ENCODE measurements at places on chromosomes 11 and 22. TPM values are rescaled to one million over a fixed set of nuclear protein-coding genes. Genes with fewer than 3 reads are reported as not detected.

Gene RBMXL2
- not detected for total RNA-seq

Gene C22orf42
- total RNA-seq: not detected

Gene BCO2
- total RNA-seq: 6.1 TPM

Gene KCTD14
- 1.7 TPM for total RNA-seq

Gene WBP2NL
- total RNA-seq: 0.81 TPM

Gene WNT11
- total RNA-seq: 7.4 TPM

Gene LMO2
- 25.5 TPM for total RNA-seq

Gene PNPLA5
- not detected for total RNA-seq

Gene ENTHD1
- not detected for total RNA-seq

Gene DEPDC7
- 2.6 TPM for total RNA-seq

Gene MUC5B
- not detected for total RNA-seq

Gene MUC2
- 0.06 TPM for total RNA-seq
